ENCODE measurements at places on chromosomes 6 and 20.

- DNase-seq = no peak
These were observed 48.9 kb downstream of the ALDH5A1 start for GRCh38 chr6:24543683-24544082.

DNA sequence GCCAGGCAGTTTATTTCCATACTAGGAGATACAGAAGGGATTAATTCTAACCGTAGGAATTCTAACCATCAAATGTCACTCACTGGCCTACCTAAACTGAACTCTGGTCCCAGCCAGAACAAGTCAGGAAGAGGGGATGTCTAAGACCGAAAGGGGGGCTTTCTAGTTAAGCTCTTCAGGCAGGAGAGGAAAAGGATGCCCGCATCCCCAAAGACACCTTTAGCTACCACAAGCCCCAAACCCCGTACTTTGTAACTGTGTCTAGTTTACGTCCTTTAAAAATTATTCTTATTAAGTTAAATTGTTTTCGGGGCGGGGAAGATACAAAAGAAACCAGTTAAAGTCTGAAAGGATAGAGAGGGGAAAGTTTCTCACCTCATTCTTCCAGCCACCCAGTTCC is 1.2 kb upstream of the ZNF76 start:
- DNase-seq = no peak

DNA sequence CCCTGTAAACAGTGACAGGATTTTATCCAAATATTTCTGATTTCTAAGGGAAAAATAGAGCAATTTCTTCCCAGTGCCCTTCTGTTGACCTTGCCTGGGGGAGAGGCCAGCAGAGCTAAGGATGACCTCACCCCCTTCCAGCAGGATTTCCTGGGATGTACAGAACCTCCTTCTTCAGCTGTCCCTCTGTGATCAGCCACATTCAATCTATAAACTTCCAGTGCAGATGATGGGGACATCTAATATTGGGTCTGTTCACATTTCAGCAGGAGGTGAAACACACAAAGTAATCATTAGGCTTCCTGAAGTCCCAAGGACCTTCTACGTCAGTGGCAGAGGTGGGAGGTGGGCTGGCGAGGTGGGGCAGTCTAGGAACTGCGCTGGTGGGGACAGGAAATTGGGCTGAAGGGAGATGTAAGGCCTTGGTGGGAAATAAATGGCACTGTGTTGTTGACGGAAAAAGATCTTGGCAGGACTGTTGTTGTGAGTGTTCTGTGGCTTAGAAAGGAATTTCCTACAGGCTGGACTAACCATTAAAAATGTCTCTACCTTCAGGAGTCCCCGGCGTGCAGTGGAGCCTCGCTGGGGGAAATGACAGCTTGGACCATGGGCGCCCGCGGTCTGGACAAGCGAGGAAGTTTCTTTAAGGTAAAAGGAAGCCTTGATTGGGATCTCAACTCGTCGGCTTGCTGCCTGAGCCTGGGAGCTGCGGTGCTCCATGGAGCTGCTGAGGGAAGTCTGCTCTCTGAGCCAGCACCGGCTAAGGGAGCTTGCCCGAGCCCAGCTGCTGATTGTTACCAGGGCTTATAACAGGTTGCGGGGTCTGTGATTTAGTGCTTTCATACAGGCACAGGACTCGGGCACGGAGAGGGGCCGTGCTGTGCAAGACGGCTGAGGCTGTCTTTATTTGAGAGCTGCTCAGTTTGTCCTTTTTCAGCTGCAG is 127.9 kb upstream of the NAA20 start:
- peak; percentile 83 for DNase-seq

- no peak for DNase-seq
These were observed 7.5 kb downstream of the SMPD2 start for GRCh38 chr6:109447878-109448555.

GRCh38 chr20:57170343-57170742 is 96.1 kb downstream of the BMP7 start:
- no peak for DNase-seq

GRCh38 chr6:88072462-88072861 is 24.8 kb downstream of the SPACA1 start:
- no peak for DNase-seq

DNA sequence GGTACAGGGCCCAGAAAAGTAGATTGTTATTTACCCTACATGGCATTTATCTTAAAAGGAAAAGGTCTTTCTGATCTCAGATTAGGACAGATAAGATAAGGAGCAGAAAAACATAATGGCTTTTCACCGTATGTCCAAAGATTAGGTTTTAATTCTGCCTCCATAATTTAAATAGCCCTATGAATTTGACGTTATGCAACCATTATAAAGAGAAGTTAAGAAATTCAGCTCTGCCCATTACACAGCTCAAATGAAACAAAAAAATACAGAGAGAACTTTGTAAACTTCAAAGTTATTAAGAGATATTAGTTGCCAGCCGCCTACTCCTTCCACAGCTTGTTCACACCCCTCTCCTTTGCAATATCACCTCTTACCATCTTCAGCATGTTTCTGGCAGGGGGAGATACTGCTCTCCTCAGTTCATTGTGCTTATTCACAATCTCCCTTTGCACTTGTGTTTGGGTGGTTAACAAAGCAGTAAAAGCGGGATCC is 8.1 kb downstream of the CRISP3 start:
- no peak for DNase-seq

DNA sequence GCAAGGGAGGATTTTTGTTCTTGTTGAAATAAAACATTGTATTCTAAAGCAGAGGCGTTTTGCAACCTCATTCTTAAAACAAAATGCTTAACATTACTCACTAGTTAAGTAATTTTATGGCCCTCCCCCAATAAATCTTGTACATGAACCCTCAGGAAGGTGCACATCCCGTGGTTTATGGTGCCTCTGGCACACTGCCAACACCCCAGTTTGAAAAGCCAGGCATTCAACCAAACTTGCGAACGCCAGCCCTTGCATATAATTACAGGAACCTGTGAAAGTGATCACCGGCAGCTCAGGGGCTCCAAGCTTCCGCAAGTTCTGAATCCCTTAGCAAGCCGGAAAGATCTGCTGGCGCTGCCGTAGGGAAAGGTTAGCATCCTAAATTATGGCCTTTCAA is 1109.0 kb upstream of the FLRT3 start:
- DNase-seq = peak; percentile 46

DNA sequence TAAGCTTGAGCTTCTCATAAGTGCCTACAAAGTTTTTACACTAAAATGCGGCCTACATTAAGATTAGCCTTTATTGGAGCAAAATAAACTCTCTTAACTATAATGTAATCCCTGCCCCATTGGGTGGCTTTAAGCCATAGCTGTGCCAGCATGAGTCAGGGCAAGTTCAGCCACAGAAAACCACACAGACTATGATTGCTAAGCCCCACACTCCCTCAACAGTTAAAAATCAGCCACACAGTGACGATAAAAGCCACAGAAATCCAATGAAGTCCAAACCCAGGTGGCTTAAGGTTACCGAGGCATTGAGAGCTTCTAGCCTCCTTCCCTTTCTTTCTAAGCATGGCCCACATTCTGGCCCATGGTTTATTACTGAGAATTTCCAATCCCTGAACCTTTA is 61.6 kb downstream of the GRM1 start:
- no peak for DNase-seq

DNA sequence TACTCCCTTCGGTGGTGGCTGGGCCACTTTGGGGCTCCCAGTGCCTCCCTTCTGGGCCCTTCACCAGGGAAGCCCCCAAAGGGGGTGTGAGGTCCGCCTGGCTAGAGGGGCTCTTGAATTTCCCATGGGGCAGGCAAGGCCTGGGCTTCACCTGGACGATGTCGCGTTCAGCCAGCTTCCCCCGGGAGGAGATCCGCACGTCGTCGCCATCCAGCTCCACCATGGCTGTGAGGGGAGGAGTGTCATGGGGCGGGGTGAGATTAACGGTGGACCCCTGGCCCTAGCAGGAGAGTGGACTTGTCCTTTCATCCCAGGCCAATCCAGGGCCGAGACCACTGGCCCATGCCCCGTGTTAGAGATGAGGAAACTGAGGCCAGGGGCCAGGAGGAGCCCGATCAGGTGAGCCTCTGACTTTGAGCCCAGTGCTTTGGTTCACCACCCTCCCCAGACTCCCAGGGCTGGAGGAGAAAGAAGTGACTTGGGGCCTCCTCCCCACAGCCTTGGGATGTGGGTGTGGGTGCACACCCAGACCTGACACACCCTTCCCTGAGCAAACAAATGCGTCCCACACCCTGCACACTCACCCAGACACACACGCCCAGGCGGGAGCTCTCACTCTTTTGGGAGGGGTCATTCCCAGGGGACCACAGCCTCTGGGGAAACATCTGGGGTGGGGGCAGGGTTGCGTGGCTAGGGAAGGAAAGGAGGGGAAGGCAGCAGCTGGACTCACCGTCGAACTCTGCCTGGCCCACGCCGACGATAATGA is 46.1 kb downstream of the RAB44 start:
- DNase-seq = no peak

DNA sequence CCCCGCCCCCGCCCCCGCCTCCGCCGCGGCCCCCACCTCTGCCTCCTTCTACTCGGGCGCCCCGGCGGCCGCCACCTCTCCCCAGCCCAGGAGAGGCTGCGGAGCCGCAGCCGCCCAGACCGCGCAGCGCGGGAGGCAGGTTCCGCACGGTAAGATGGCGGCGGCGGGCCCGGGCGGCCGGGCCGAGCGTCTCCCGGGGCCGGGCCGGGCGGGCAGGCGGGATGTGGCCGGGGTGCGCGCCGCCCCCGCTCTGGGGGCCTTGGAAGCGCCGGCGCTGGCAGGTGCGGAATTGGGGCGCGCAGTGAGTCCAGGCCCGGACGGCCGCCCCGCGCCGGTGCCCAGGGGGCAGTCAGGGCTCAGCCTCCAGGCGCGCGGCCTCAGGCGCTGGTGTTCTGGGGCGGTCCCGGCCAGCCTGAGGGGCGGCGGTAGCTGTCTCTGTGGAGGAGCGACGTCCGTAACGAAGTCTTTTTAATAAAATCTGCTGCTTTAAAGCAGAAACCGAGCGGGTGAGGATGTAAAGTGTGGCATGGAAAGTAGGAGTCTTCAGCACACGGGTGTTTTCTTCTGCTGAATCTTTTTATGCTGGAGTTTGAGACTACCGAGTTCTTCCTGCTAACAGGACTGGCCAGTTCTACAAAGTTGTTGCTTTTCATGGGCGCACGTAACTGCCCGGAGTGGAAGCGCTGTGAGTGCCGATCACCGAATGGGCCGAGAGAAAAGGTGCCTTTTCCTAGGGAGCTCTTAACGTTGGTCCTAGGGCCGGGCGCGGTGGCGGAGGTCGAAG is at the start of gene GID8:
TSS of gene GID8 (plus strand) at position 43 of the 784 bp plus-strand sequence. CDS start 3,356 bp downstream, outside the sequence.
- DNase-seq = peak; percentile 62

DNA sequence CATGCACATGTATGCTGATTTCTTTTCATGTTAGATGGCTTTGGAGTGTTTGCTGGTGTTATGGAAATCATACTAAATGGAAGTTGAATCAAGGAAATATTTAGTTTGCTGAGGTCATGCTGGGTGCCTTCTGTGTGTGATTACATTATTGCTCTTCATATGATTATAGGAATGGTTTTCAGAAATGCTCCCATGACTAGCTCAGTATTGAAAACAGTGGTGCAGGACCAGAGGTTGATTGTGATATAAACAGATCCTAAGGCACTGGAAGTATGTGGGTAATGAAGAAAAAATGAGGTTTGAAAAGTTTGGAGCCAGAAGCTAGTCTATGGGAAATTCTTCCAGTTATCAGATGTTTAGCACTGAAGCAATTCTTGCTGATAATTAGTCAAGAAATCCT is 693.1 kb downstream of the UTRN start:
- DNase-seq = no peak

- peak; percentile 19 for DNase-seq
These were observed 425 bp downstream of the HBS1L start for GRCh38 chr6:135054226-135054568.

DNA sequence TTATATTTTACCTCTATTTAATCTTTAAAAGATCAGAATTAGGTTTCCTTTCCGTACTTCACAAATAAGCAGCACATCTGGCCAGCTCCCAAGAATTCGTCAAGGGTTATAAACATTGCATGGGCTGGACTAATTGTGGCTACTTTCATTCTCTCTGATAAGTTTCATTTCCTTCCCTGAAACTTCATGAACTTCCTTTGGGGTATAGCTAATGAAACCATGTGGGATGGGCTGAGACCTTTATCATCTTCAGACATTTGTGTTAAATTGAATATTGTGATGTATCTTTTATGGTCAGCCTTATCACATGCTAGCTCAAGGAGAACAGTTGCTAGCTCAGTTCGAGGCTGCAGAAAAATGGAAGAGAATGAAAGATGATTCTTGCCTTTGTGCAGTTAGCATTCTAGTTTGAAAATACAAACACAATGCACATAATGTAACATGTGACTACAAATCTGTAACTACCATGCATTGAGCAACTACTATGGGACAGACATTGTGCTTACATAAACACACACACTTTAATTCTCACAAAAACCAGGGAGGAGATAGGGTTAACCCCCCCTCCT is 1.7 kb upstream of the GMPR start:
- peak; percentile 57 for DNase-seq

Measured in femur (tissue), 1 donor.